ENCODE measurements at places on chromosomes 7 and 10.

- DNase-seq, result no peak
These were observed 151.5 kb downstream of the KIF20B start for GRCh38 chr10:89852872-89853271.

- no peak for DNase-seq
These were observed 1.2 kb upstream of the LRMDA start for GRCh38 chr10:75430000-75430763.

GRCh38 chr7:67589183-67589582 is 592.5 kb downstream of the TYW1 start:
- DNase-seq, result no peak

- DNase-seq, result no peak
These were observed 83.5 kb downstream of the SEMA3D start for GRCh38 chr7:85103357-85103756.

- DNase-seq, result no peak
These were observed 23.0 kb upstream of the TEX47 start for GRCh38 chr7:88818552-88818951.

DNA sequence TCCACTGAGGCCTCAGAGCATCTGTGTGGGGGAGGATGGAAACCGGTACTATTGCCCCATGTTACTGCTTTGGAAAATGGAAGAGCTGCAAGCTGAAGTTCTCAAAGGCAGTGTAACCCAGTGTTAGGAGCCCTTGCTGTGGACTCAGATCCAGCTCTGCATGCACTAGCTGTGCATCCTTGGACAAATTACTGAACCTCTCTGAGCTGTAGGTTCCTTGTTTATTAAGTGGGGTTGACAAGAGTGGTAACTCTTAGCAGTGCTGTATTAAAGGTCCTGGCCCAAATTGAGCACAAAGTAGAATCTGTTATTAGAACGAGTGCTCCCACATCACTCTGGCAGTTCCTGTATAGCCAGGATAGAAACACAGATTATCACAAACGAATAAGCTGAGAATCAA is 234.2 kb downstream of the USP6NL start:
- no peak for DNase-seq

Measured in NCI-H2081 treated with DMSO at 0.1 percent for 48 hours (cell line).